ENCODE measurements at places on chromosomes 4 and X.

GRCh38 chr4:106494066-106494465 lies 125.5 kb upstream of the GIMD1 start:
- DNase-seq = no peak

GRCh38 chr4:170003071-170004070 lies 22.8 kb downstream of the MFAP3L start:
- no peak for DNase-seq

GRCh38 chrX:137916090-137916746 lies 350.3 kb downstream of the ZIC3 start:
- DNase-seq = no peak

- DNase-seq = no peak
These were observed 255.1 kb downstream of the C4orf33 start for GRCh38 chr4:129350834-129351721.

- DNase-seq = no peak
These were observed 34.4 kb downstream of the HDX start for GRCh38 chrX:84467898-84468297.

GRCh38 chr4:158259955-158260575 lies 49.8 kb downstream of the TMEM144 start:
- no peak for DNase-seq

GRCh38 chrX:118862091-118862490 lies 38.5 kb downstream of the ZCCHC12 start:
- DNase-seq = no peak

DNA sequence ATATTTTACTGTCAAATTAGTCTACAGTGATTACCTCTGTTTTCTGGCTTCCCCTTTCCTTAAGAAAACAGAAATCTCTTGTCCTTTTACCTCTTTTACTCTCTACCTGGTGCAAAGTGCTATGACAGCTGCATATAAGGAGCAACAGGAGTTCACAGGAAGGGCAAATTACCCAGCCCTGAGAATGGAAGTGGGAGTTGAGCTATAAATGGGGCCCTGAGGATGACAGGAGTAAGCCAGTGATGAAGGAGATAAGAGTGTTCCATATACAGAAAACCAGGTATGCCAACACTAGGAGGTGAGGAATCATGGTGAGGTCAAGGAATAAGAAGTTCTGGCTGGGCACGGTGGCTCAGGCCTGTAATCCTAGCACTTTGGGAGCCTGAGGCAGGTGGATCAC lies 4.5 kb upstream of the HSD17B13 start:
- no peak for DNase-seq

DNA sequence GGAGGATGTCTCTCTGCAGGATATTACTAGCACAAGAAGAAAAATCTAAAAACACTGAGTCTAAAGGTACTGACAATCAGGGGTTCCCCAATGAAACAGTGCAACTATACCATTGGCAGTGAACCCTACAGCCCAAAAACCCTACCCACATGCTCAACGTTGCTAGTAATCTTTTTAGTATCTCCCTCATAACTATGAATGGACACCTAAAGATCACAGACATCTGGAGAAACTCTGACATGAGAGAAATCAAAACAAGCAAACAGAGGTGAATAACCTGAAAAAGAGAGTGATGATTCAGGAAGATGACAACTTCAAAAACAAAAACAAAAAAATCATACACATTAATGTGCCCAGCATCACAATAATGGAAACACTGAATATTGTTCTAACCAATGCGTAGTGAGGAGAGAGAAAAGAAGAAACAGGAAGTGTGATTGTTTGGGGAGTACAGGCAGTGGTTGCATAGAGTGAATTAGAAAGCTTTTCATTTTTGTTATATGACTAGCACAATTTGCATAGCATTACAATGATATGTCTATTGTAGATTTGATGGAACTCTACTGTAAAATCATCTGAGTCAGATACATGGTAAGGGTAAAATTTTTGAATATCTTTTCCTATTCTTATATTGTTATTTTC lies 78.9 kb upstream of the FMR1 start:
- no peak for DNase-seq

- DNase-seq = no peak
These were observed 79.7 kb upstream of the BANK1 start for GRCh38 chr4:101710806-101711205.

- DNase-seq = no peak
These were observed 136.8 kb downstream of the C4orf33 start for GRCh38 chr4:129232589-129233337.

DNA sequence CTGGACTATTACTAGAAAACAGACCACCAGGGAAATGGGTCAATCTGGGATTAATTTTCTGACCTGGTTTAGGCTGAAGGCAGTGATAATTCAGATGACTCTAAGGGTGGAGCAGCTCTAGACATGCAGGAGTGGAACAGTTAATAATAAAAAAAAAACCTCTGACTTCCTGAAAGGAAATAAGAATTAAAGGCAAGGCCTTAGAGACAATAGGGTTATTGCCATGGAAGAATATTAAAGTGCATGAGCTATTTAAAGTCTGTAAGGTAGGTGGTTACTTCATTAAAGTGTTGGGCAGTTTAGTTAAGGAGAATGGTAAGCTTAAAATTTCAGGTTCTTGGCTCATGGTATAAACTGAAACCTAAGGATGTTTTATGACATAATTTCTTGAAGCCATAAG lies 14.6 kb upstream of the ADH5 start:
- no peak for DNase-seq

DNA sequence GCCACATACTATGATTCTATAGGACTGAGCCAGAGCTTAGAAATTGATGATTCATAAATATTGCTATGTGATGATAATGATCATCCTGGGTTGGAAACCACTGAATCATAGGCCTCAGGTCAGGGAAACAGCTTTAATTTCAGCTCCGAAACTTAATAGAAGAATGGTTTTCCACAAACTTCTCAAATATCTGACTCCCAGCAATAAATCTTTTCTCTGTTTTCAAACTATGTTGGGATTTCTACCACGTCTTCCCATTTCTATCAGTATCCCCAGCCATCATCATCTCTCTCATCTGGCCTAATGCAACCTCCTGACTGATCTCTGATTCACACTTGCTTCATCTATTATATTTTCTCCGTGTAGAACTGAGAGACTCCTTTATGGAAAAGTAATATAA lies 521.8 kb upstream of the AGA start:
- DNase-seq = no peak

DNA sequence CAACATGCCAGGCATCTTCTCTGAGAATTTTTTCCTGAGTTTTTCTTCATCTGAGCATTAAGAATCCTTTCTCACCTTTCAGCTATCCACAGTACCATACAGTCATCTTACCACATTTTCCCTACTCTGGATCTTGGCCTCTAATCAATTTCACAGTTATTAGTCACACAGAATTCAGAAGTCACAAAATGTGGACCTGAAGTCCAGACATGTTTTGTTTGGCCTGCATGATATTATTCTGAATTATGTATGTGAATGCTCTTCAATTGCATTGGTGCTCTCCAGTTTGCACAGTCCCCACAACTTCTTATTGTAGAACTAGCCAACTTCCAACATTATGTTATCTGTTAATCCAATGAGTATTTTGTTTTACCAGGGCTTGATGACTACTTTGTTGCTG lies 102.3 kb upstream of the GRIA3 start:
- DNase-seq = no peak

DNA sequence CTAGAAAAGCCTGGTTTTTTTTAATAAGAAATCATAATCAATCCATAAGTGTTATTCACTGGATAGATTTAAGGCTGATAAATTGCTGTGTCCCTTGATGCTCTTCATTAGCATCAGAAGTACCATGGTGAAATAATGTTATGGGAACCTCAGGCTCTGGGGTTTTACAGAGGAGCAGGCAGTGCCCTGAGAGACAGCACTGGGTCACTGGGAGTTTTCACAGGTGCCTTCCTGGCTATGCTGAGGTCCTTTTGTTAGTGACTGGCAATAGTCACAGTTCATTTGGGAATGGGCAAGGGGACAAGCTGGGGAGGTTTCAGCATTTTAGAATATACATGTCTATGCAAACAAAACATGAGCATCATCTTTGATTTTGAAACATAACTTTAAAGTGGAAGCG lies 38.6 kb downstream of the ANK2 start:
- DNase-seq = no peak

DNA sequence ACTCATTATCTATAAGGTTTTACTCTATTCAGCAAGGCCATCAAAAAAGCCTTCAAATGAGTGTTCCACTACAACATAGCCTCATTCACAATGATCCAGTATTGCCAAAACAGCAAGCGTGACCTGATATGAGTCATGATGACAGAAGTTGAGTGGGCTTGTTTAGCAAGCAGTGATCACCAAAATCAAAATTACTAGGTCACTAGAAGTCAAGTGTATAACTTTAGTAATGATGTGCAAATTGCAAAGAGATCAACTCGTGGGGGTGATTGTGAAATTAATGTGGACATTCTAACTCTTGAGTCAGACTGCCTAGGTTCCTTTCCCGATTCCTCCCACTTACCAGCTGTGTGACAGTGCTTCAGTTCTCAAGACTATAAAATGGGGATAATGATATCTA lies 124.5 kb downstream of the CHM start:
- no peak for DNase-seq

- DNase-seq = no peak
These were observed 45.5 kb upstream of the FAM241A start for GRCh38 chr4:112099701-112100297.

DNA sequence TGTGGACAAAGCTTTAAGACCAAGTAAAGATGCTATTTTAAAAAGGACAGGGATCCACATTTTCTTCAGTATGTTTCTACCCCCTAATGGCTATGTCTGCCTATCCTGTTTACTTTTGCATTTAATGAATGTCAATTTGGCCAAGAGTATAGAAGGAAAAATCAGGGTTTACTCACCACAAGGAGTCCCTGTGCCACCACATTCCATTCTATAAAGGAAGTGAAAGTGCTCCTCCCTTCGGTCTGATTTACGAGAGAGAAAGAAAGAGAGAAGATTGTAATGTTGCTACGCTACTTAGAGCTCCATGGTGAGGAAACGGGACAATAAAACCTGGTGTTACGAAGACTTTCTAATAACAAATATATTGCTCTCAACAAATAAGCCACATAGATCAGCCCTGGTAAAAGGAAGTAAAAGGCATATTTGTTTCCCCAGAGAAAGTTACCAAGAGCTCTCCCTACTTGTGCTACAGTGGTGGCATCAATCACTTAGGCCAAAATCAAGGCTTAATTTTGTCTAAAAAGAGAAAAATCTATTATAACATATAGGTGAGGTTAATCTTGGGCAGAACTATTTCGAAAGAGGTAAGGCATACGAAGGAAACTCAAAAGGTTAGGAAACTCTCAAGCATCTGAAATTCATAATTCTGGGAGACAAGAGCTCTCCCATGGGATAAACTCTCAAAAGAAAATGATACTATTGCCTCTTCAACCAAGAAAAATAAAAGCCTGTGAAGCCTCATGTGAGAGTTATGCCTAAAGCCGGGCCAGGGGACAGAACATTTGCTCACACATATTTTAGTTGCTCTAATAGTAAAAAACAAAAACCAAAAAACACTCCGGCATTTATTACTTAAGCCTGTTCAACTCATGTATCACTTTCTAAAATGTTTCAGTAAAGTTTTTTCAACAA lies 29.5 kb downstream of the TAPT1 start:
- no peak for DNase-seq

DNA sequence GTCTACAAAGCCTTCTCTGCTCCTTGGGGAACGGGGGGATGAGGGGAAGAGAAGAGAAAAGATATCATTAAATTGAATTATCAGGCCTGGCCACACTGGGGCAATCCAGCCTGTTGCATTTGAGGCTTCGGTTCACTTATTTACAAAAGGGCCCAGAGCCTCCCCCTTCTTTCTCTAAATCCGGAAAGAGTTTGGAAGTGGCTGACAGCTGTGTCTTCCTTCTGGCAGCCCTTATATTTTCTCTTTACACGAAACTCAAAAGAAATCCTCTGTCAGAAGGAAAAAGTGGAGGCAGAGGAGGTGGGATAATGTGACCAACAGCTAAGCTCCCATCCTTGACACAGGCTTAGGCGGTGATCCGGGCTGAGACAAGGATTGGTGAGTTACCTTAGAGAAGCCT lies 158.3 kb upstream of the TAPT1 start:
- DNase-seq = no peak

DNA sequence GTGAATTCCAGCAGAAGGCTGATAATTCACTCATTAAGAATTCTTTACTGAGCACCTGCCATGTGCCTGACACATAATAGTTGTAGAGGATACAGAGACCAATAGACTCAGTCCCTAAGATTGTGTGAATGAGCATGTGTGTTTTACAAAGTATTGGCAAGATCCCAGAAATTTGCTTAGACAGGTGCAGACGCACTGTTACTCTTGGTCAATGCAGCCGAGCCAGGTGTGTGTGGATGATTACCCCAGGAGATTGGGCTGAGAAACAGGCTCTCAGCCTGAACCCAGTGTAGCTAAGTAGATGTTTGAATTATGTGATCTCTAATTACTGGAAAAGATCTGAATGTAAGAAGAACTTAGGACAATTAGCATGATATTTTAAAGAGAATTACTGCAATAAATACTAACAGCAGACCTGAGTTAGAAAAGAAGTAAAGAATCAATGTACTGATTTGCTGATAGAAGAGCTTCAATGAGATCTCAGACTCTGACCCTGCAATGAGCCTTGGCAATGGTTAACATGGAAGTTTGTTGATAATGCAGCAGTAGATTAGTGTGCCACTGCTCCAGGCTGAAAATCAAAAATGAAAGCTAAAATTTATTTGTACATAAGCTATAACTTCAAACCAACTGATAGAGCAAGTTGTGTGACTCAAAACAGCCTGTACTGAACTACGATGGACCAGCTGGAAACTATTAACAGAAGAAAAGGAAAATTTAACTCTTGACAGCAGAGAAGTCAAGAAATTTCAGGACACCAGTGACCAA lies 32.2 kb upstream of the NDST4 start:
- DNase-seq = no peak

GRCh38 chr4:55768291-55768690 lies 51.3 kb upstream of the EXOC1L start:
- DNase-seq = no peak

GRCh38 chr4:3344596-3344995 lies 51.8 kb downstream of the RGS12 start:
- no peak for DNase-seq

GRCh38 chr4:24840362-24840761 lies 45.0 kb downstream of the SOD3 start:
- DNase-seq = no peak

- no peak for DNase-seq
These were observed 806.3 kb downstream of the STIM2 start for GRCh38 chr4:27666943-27667342.

DNA sequence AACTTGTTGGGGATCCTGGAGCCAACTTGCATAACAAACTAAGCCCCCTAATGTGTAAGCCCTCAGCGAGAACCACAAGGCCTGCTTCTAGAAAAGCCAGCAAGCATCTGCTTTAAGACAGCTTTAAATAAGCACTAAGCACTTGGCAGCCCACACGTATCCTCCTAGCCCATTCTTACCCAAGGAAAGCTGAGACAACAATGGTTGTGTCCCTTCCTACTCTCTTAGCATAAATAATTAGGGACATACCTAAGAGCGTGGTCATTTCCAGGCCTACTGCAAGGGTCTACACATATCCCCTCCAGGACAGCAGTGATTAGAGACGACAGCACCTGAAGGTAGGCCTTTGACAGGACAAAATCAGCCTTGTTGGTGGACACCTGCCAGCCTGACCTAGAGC lies 322.8 kb upstream of the PPARGC1A start:
- DNase-seq = no peak
